Dermis blood vessel endothelial cell (primary cell): ENCODE measurements at places on chromosomes 7 and 10. TPM values are rescaled to one million over a fixed set of nuclear protein-coding genes. Genes with fewer than 3 reads are reported as not detected.

GRCh38 chr7:155449008-155449868 lies 8.7 kb upstream of the EN2 start:
- DNase-seq: no peak

GRCh38 chr7:99387912-99388311 lies 13.4 kb downstream of the ARPC1B start:
- no peak for DNase-seq

GRCh38 chr7:86814661-86815379 lies 171.1 kb downstream of the GRM3 start:
- DNase-seq: peak; percentile 33

BAG3 gene
- total RNA-seq: 7.5 and 15.5 TPM in 2 replicates

GRCh38 chr7:112886208-112886607 lies 96.0 kb upstream of the TMEM168 start:
- no peak for DNase-seq

CALML5 gene
- total RNA-seq: not detected in 2 replicates

GRCh38 chr10:91743465-91743864 lies 54.8 kb upstream of the TNKS2 start:
- no peak for DNase-seq

DNA sequence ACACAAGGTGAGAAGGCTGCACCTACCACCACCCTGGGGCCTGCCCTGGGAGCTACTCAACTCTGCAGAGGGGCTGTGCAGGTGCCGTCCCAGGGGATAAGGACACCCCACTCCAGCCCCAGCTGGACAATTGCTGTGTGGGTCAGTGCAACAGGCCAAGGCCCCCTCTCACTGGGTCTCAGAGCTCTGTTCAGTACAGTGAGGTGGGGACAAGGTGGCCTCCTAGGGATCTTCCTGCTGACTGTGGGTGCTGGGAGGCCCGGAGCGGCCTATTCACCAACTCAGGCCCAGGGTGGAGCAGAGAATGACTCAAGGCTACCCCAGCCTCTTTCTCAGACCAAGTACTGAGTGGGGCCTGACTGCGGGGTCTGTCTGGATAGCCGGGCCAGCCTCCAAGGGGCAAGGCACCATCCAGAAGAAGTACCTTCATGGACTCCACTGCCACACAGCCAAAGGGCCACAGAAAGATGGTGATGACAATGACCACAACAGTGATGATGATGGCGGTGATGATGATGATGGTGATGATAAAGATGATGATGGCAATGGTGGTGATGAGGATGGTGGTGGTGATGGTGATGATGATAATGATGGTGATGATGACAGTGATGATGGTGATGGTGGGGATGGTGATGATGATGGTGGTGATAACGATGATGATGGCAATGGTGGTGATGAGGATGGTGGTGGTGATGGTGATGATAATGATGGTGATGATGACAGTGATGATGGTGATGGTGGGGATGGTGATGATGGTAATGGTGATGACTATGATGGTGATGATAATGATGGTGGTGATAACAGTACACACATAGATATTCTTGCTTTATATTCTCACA lies 59.8 kb upstream of the DNAAF5 start:
- DNase-seq: no peak

GPR146 gene
- 64.5 and 69.9 TPM in 2 replicates for total RNA-seq

DNA sequence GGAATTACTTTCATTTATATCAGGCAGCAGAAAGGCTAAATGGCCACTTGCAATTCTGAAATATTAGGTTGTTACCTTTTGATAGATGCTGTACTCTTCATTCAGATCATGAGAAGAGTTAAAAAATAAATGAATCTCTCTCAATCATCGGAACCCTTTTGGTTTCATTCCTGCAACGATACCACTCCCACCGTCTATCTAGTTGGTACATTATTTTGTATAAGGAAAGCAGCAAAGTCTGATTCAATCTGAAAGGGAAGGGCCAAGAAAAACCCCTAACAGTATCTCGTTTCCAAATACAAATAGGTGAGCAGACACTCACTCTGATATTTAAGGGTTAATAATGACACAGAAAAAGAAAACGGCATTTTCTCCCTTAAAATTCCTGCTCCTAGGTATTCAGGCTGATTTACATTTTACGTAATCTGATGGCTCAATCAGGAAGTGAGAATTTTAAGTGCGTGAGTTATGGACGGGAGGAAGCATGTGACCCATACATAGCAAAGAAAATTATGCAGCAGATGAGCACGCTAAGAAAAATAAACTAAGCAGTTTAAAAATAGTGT lies 209.4 kb upstream of the KLF14 start:
- peak; percentile 82 for DNase-seq

ATRNL1 gene
- total RNA-seq: 0.17 and 1.5 TPM in 2 replicates

GRCh38 chr7:12056381-12056780 lies 154.7 kb upstream of the TMEM106B start:
- DNase-seq: no peak

CRHR2 gene
- not detected in 2 replicates for total RNA-seq

SYT15B gene
- total RNA-seq: 0.51 and 1.2 TPM in 2 replicates

POM121 gene
- total RNA-seq: 5.4 and 10.2 TPM in 2 replicates

DNA sequence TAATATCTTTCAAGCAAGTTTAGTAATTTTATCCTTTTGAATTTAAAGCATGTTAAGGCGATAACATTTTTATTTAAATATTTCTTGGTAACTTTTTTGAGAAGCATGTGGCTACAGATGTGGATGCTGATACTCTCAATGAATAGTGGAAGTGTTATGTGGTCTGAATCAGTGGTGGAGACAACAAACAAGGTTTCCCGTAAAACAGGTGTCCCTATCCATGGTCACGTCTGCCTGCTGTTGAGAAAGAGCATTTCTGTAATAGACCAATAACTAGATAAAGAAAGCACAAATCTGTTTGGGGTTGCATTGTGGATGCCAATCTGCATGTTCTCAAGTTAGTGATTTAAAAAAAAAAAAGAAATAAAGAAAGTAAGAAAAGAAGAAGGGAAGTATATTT lies 13.9 kb upstream of the MAPK8 start:
- DNase-seq: no peak

DNA sequence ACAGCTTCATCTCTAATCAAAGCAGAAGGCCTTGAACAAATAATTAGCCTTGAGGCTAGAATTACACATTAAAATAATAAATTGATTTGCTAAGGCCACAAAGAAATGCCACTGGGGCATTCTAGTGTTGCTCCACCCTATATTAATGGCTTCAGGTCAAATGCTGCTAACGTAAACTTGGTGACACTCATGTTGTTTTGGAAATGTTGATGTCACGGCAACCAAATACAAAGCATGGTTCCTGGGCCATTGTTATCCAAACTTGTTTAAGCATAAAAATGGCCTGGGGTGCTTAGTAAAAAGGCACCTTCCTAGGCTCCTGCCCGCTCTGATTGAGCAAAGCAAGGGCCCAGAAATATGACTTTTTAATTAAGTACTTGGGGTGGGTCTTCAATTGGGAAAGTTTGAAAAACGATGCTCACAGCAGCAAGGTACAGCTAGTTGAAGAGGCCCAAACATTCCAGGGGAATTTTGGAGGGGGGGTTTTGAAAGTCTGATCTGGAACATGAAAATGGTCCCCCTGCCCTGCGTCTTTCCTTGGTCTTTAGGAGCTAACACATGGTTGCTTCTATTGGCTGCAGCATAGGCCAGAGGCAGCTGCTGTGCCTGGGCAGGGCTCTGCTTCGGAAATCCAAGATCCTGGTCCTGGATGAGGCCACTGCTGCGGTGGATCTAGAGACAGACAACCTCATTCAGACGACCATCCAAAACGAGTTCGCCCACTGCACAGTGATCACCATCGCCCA lies 67.8 kb downstream of the ABCC2 start:
- peak; percentile 34 for DNase-seq

GRCh38 chr7:40205992-40206391 lies 71.2 kb downstream of the SUGCT start:
- DNase-seq: no peak

DNA sequence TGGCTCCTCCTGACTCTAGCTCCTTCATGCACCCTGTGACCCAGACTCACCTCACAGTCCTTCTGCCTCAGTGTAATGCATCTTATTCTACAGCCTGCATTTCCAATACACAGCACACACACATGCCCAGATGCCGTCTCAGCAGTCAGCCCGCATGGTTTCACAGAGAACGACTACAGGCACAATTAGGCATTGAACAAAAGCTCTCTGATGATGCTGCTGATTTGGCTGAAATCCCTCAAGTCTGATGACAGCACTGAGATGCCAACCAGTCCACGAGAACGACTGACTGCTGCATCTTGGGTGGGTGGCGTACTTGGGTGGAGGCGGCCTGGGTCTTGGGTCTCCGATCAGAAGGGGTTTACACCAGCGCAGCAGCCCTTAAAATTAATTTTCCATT lies 200.4 kb downstream of the TAX1BP1 start:
- DNase-seq: no peak

- no peak for DNase-seq
These were observed 10.2 kb downstream of the STK32C start for GRCh38 chr10:132297526-132297925.

- DNase-seq: no peak
These were observed 293.9 kb downstream of the C7orf25 start for GRCh38 chr7:42617806-42618457.

PTF1A gene
- total RNA-seq: not detected in 2 replicates

CALML3 gene
- total RNA-seq: not detected in 2 replicates

DNA sequence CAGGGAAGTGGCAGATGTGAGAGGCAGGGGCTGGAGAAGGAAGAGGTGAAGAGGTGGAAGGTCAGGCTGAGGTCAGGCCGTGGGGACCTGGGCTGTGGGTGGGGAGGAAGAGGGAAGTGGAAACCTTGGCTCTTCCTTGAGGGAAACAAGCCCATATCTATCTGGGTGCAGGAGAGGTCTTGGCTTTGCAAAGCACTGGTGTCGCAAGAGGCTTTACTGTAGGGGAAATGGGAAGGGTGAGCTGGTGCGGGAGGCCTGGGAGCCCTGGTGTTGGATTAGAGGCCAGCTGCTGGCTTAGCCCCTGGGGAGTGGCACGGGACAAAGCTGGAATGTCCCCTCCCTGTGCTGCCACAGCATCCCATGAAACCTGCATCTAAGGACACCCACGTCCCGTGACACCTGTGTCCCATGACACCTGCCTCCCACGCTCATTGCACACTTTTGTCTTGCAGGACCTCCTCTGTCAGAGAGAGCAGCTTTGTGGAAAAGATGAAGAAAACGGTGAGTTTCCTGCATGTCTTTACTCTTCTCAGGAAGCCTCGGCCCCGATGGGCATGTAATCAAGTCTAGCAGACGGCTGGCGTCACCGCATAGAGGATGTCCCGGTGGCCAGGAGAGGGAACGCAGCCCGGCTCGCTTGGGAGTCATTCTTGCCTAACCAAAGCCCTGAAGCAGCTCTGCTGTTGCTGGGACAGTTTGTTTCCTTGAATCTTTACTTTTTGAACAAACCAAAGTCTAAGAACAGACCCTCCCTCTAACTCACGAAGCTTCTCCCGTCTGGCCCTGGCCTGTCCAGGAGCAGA lies 22.2 kb downstream of the TMEM120A start:
- DNase-seq: no peak

- DNase-seq: no peak
These were observed 34.5 kb upstream of the MSRB2 start for GRCh38 chr10:23060918-23061317.

GRCh38 chr7:106774768-106775551 lies 90.1 kb upstream of the PIK3CG start:
- DNase-seq: peak; percentile 98

A1CF gene
- total RNA-seq: not detected in 2 replicates

GRCh38 chr10:75342397-75342796 lies 59.2 kb downstream of the ZNF503 start:
- DNase-seq: no peak

GRCh38 chr7:23600236-23600635 lies 3.1 kb downstream of the CCDC126 start:
- DNase-seq: no peak

TMEM225B gene
- total RNA-seq: 0.09 and 0.17 TPM in 2 replicates

TRPV5 gene
- not detected in 2 replicates for total RNA-seq

DNA sequence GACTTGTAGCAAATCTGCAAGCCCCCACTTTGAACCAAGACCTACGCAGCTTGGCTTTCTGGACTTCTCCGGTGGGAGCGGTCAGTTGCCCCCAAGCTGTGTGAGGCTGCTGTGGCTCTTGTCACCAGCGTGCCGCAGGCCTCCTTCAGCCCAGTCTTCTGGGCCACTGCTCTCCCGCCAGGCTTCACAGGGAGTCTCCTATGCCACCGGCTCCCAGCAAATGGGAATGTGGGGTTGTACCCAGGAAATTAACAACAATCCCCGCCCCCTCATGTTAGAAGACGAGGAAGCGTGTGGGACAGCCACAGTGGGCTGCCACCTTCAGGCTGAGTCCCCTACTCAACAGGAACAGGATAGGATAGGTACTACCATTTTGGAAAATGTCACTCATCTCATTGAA lies 4.2 kb downstream of the WDR86 start:
- no peak for DNase-seq

GPR158 gene
- not detected in 2 replicates for total RNA-seq
